Hair follicle dermal papilla cell (primary cell): ENCODE measurements at places on chromosomes 12 and 14. TPM values are rescaled to one million over a fixed set of nuclear protein-coding genes. Genes with fewer than 3 reads are reported as not detected.

The LBHD2 gene
- total RNA-seq, result not detected in 2 replicates

The TGFB3 gene
- 12.9 and 19.3 TPM in 2 replicates for total RNA-seq

The RD3L gene
- total RNA-seq, result not detected in 2 replicates

The GRIN2B gene
- not detected in 2 replicates for total RNA-seq

The EID3 gene
- total RNA-seq, result 10.3 and 13.5 TPM in 2 replicates

The OTUB2 gene
- total RNA-seq, result 1.9 and 2.2 TPM in 2 replicates

The KLHL33 gene
- 0.32 and 0.49 TPM in 2 replicates for total RNA-seq

The CLEC2B gene
- 18.8 and 18.9 TPM in 2 replicates for total RNA-seq

The CLEC4A gene
- 0.81 TPM in 1 of 2 replicates, not detected in the other for total RNA-seq

The FGF23 gene
- not detected in 2 replicates for total RNA-seq

The GMFB gene
- total RNA-seq, result 109 and 111 TPM in 2 replicates

The SPTLC2 gene
- 30.8 and 33.3 TPM in 2 replicates for total RNA-seq

The KRT71 gene
- total RNA-seq, result not detected in 2 replicates

The KIF5A gene
- 1.8 and 2.7 TPM in 2 replicates for total RNA-seq

The CHST11 gene
- total RNA-seq, result 7.4 and 15.7 TPM in 2 replicates

The SDR9C7 gene
- not detected in 2 replicates for total RNA-seq

The IL31 gene
- total RNA-seq, result not detected in 2 replicates

The RAD51AP1 gene
- total RNA-seq, result 1.9 and 2.1 TPM in 2 replicates

The TC2N gene
- 0.81 and 0.97 TPM in 2 replicates for total RNA-seq

The OR4E2 gene
- not detected in 2 replicates for total RNA-seq

The TCL1B gene
- not detected in 2 replicates for total RNA-seq

The LTB4R2 gene
- total RNA-seq, result 6.7 and 7.5 TPM in 2 replicates

The VRTN gene
- not detected in 2 replicates for total RNA-seq

The DDIT3 gene
- total RNA-seq, result 43.6 and 50.3 TPM in 2 replicates

The AQP2 gene
- not detected in 2 replicates for total RNA-seq

The AKAP3 gene
- total RNA-seq, result 1.8 and 2.7 TPM in 2 replicates

The ARMH4 gene
- 10.0 and 10.1 TPM in 2 replicates for total RNA-seq

The RSRC2 gene
- 28.8 and 38.3 TPM in 2 replicates for total RNA-seq

The MYL2 gene
- not detected in 2 replicates for total RNA-seq
